T-helper 1 cell treated with Interleukin-12 subunit alpha and Interleukin-12 subunit beta and Interleukin-4 antibody, amounts not matched to agents 30 ng/mL and 1 ng/mL, for 36 hours (primary cell): ENCODE measurements at places on chromosomes 13 and 19. TPM values are rescaled to one million over a fixed set of nuclear protein-coding genes. Genes with fewer than 3 reads are reported as not detected.

KLK4 gene
- total RNA-seq: not detected in 2 replicates

DMAC2 gene
- 42.0 and 42.8 TPM in 2 replicates for total RNA-seq

DIAPH3 gene
- total RNA-seq: 17.5 TPM in 2 replicates

PNPLA6 gene
- 143 and 148 TPM in 2 replicates for total RNA-seq

PRX gene
- 0.66 and 0.68 TPM in 2 replicates for total RNA-seq

TICAM1 gene
- 25.9 and 26.3 TPM in 2 replicates for total RNA-seq

ZNF534 gene
- not detected in 2 replicates for total RNA-seq

CABP5 gene
- total RNA-seq: not detected in 2 replicates

ZSCAN22 gene
- total RNA-seq: 4.5 and 4.9 TPM in 2 replicates

ZNF439 gene
- total RNA-seq: 6.1 and 7.4 TPM in 2 replicates

SIGLECL1 gene
- not detected in 2 replicates for total RNA-seq

SLC5A5 gene
- 1.6 and 2.2 TPM in 2 replicates for total RNA-seq

CD33 gene
- total RNA-seq: 8.5 and 10.4 TPM in 2 replicates

CADM4 gene
- total RNA-seq: 0.32 and 0.34 TPM in 2 replicates

MBD3L3 gene
- not detected in 2 replicates for total RNA-seq

IFI30 gene
- 133 and 143 TPM in 2 replicates for total RNA-seq

NXNL1 gene
- not detected in 2 replicates for total RNA-seq

LRRC25 gene
- total RNA-seq: not detected in 2 replicates

ELAVL3 gene
- not detected in 2 replicates for total RNA-seq

ZNF724 gene
- 9.2 and 10.1 TPM in 2 replicates for total RNA-seq

KLC3 gene
- not detected in 2 replicates for total RNA-seq

OSCAR gene
- total RNA-seq: 0.22 TPM in 1 of 2 replicates, not detected in the other

NUFIP1 gene
- total RNA-seq: 6.4 and 6.5 TPM in 2 replicates

CFAP97D2 gene
- 0.42 TPM in 1 of 2 replicates, not detected in the other for total RNA-seq

KLF16 gene
- total RNA-seq: 20.4 and 21.5 TPM in 2 replicates

PCDH9 gene
- 0.07 and 0.10 TPM in 2 replicates for total RNA-seq

COX6B2 gene
- 0.44 and 0.51 TPM in 2 replicates for total RNA-seq

MEIS3 gene
- not detected in 2 replicates for total RNA-seq

ZNF575 gene
- 4.2 and 4.4 TPM in 2 replicates for total RNA-seq

SHISA7 gene
- not detected in 2 replicates for total RNA-seq

PSG6 gene
- total RNA-seq: not detected in 2 replicates

MAP4K1 gene
- 307 and 314 TPM in 2 replicates for total RNA-seq

CALR gene
- 1,347 and 1,385 TPM in 2 replicates for total RNA-seq

SPACA4 gene
- not detected in 2 replicates for total RNA-seq

ZNF175 gene
- total RNA-seq: 8.2 and 8.3 TPM in 2 replicates

B3GLCT gene
- total RNA-seq: 4.8 TPM in 2 replicates

INAFM1 gene
- total RNA-seq: 10.3 and 10.6 TPM in 2 replicates

ZNF675 gene
- 18.9 and 21.0 TPM in 2 replicates for total RNA-seq

MEIOSIN gene
- total RNA-seq: not detected in 2 replicates

ZNF473 gene
- total RNA-seq: 9.6 and 10.4 TPM in 2 replicates

CGB3 gene
- total RNA-seq: not detected in 2 replicates

PPM1N gene
- total RNA-seq: 1.0 and 1.4 TPM in 2 replicates

ZNF587 gene
- total RNA-seq: 42.6 and 46.5 TPM in 2 replicates

SELENOW gene
- 82.9 and 89.1 TPM in 2 replicates for total RNA-seq

ZSWIM9 gene
- total RNA-seq: 7.7 and 10.8 TPM in 2 replicates
